ENCODE measurements at places on chromosomes 2 and 18.

DNA sequence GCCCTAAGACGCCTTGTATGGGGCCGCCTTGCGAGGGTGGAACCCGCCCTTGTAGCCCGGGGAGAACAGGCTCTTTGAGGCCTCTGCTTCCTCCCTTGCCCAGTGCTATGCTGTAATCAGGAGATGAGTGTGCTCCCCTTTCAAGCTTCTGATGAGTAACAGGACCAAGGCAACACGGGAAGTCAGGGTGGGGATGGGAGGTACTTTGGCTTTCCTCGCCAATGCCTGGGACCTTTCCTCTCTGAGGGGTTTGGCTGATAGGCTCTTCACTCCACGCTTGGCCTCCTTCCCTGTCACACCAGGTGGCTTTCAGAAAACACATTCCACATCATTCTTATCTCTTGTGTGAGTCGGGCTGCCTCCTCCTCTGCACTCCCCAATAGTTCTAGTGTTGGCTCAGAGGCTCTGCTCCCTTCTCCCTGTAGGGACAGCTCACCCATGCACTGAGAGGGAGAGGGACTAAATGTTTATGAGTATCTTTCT, 223.7 kb upstream of the TRIB2 start:
- DNase-seq, result no peak

DNA sequence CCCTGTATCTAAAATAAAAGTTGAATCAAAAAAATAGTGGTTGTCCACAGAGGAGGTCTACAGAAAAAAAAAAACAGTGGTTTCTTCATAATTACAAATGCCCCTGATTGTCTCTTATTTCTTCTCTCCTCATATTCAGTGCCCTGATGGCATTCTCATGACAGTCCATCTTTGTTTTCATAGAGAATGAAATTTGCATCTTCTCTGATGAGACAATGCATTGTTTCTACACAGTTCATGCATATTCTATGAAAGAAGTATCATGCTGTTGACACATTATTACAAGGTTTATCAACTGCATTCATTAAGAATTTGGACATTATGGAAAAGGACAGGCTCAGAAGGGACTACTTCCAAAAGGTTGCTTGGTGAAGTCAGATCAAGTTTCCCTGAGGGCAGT, 59.5 kb downstream of the LHCGR start:
- DNase-seq, result no peak

GRCh38 chr2:44928483-44929158, 12.9 kb upstream of the SIX3 start:
- DNase-seq, result no peak

GRCh38 chr2:65498396-65498795, 66.0 kb upstream of the SPRED2 start:
- DNase-seq, result no peak

- no peak for DNase-seq
These were observed 164.2 kb downstream of the MYT1L start for GRCh38 chr2:2166881-2167280.

GRCh38 chr2:161250864-161251436, 57.3 kb upstream of the PSMD14 start:
- no peak for DNase-seq

- DNase-seq, result no peak
These were observed 183.5 kb downstream of the SCG2 start for GRCh38 chr2:223418604-223419199.

DNA sequence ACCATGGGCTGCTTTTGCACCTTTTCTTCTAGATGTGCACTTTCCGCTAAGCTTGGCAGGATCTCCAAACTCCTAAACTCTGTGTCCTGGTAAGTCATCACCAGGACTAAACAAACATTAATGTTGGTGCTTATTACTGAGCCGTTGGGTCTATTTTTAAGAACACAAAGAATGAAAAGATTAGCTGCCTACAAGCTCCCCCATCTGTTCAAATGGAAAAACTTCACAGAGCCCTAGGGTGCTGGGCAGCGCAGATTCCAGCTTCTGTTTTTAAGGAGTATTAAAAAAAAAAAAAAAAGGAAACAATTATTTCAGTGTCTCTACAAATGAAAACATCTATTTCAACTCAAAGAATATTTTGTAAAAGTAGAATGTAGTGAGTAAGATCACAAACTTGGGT, 97.8 kb upstream of the AQP4 start:
- DNase-seq, result no peak

GRCh38 chr2:234403074-234403473, 93.8 kb downstream of the ARL4C start:
- DNase-seq, result no peak

DNA sequence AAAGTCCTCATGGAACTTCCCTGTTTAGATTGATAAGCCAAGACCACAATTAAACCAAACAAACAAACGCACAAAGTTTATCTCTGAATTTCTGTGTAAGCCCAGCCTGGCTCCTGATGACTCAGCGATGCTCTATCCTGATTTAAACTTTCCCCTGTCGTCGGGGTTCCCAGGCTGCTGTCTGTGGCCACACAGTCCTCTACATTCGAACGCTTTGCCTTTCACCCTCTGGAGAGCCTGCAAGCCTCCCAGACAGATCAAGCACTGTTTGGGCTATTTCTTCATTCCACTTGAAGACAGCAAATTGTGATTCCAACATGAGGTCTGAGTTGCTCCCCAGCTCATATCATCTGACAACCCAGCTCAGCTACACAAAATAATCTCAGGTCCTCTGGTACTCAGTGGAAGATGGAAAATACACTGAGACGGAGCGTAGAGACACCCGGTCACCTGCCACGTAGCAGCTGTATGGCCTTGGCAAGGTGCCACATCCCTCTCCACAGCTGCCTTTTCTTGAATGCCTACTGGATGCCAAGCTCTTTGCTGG, 51.2 kb downstream of the CYRIA start:
- no peak for DNase-seq

DNA sequence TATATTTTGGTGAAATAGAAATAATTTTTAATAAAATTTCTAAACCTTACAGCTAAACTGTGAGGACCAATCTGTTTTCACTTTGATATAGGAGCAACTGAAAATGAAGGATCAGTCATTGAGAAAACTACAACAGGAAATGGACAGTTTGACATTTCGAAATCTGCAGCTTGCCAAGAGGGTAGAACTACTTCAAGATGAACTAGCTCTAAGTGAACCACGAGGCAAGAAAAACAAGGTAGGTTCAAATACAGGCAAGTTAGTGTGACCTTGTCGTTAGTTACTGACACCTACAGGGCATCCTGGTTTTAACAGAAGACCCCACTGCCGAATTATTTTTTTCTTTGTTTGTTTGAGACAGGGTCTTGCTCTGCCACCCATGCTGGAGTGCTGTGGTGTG, 75.5 kb upstream of the STON1 start:
- DNase-seq, result no peak

DNA sequence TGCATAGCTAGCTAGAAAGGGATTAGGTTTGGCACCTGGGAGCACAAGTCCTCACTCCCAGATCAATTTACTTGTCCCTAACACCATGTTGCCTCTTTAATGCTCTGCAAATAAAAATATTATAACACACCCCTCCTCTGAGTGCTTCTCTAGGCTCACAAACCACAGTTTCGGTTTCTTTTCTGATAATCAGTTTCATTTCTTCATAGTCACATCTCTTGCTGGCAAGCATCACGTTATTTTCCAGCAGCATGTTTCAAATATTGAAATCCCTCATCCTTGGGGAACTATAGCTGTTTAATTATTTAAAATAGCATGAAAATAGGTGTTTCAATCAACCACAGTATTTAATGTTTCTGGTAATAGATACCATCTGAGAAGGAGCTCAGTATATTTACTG, 13.9 kb upstream of the SMCHD1 start:
- DNase-seq, result no peak

DNA sequence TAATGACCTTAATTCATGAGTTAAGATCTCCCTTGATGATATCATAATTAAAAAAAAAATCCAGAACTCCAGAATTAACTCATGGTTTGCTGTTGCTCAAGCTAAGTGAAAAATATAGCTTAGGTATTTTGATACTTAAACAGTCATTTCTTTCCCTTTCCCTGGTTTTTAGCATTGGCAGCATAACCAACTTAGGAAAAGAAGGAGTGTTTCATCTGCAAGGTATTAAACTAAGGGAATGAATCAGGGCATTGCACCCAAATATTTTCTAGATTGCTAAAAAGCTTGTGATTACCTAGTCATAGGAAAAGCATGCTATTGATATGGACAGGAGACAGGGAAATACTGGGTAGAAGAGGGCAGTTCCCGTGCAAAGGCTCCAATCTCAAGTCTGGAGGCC, 207.2 kb downstream of the LRP1B start:
- no peak for DNase-seq

DNA sequence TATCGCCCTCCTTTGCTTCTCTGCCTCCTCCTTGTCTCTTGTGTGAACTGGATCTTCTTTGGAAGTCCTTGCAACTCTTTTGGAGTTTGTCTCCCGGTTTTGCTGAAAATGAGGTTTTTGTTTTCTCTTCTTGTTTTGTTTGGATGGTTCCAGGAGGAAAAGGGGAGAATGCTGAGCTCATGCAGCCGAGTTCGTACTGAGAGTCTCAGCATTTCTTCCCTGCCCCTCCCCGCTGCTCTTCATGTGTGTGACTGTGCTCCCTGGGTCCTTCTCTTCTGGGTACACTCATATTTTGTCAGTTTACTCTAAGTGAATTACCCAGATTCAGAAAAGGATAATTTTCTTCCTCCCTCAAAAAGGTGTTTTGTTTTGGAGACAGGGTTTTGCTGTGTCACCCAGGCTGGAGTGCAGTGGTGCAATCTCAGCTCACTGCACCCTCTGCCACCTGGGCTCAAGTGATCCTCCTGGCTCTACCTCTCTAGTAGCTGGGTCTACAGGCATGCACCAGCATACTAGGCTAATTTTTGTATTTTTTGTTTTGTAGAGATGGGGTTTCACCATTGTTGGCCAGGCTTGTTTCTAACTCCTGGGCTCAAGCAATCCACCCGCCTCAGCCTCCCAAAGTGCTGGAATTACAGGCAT, 142.9 kb upstream of the IL1R2 start:
- no peak for DNase-seq

- DNase-seq, result no peak
These were observed 20.4 kb downstream of the LYPD6B start for GRCh38 chr2:149058936-149059335.

GRCh38 chr2:157871415-157871814, 4.7 kb downstream of the ACVR1 start:
- DNase-seq, result no peak

- no peak for DNase-seq
These were observed 81.3 kb downstream of the CLHC1 start for GRCh38 chr2:55150834-55151233.

DNA sequence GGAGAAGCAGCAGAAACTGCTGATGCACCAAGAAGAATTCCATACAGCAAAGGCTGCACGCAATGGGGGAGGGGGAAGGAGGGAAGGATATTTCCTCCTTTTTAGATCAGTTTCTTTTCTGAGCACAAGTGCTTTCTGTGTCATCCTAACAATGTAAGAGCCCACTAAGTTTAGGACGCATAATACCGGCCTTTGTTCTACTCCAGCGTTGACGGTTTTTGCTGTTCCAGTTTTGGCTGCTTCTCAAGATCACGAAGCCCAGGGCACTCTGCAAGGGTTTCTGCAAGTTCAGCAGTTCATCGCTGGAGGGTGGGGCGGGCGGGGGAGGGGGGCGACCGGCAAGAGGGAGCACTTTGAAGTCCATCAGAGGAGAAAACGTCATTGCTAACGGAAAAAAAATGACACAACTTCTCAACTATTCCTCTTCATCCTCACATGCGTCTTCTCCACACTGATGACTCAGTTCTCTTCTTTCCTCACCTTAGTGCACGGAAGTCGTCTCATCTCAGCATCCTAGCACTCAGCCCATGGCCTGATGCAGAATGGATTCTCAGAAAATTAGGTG, 8.7 kb downstream of the FAM178B start:
- DNase-seq, result no peak

DNA sequence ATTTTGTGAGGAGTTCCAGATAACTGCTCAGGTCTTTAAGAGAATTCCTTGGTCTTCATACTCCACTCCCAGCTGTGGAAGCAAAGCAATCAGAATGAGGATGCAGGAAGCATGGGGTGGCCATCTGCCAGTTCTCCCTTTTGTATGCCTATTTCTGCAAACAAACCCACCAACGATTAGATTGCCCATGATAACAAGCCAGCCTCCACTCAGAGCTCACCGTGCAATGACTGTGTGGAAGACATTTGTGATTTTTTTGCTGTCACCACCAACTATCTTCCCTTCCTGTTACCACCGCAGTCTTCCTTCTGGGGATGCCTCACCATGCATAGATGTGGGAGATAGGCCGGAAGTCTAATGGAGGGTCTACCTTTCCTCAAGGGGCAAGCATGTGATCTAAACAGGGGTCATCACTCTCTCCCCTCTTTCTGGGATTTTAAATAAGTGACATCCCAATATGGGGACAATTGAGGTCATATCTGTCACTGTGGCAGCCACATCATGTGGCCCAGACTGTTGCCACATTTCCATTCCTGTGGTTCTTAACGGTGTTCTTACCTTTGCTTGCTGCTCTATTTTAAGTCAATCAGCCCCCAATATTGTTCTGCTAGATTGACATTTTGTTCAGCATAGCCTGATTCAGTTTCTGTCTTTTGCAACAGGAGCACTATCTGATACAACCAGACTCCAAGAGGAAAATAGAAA, 4.4 kb downstream of the AFF3 start:
- DNase-seq, result no peak

DNA sequence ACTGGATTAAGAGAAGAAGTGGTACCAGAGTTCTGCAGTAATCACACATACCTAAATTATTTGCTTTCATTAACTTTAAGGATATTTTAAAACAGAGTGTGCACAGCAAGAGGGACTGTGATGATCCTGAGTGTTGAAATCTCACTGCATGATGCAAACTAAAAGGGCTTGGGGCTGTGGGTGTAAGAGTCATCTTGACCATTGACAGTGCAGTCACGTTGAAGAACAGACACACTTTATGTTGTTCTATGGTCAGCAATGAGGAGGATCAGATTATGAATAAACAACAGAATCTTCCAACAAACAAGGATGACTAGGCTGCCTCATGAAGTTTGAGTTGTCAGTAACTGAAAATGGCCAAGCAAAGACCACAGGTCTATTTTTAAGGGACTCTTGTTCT, 87.2 kb upstream of the GALNT5 start:
- no peak for DNase-seq

GRCh38 chr2:144170179-144170578, 349.7 kb downstream of the ZEB2 start:
- DNase-seq, result no peak

GRCh38 chr2:25623361-25623760, 50.0 kb downstream of the DTNB start:
- no peak for DNase-seq

GRCh38 chr18:78776706-78777285, 202.8 kb upstream of the SALL3 start:
- DNase-seq, result no peak

- no peak for DNase-seq
These were observed 8.4 kb downstream of the BCL11A start for GRCh38 chr2:60544954-60545560.

All from effector CD4-positive, alpha-beta T cell (primary cell).